SK-N-SH (cell line): ENCODE measurements at places on chromosomes 4 and X.

DNA sequence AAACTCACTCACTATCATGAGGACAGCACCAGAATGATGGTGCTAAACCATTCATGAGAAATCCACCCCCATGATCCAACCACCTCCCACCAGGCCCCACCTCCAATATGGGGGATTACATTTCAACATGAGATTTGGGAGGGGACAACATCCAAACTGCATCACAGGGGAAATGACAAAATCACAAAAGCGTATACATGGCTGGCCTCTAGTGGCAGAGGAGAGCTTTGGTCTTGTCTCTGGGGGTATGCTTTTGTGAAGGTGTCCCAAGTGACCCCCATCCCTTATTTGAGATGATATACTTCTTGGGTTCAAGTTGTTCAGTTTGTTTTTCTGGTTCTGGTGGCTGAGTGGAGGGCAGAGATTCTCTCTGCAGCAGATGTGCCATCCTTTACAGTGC, 8.5 kb upstream of the SETD7 start:
- peaks cover 4% of the 10 kb centered on the region; the same call in 1 of the 2 replicates for H3K4me1 ChIP-seq
- H3K27ac ChIP-seq: no peak overlapping the region
- no peaks in the 10 kb centered on the region for H3K36me3 ChIP-seq
- H3K4me3 ChIP-seq: no peak overlapping the region
- no peak for DNase-seq

GRCh38 chr4:47577779-47578553, 92.9 kb downstream of the ATP10D start:
- H3K4me3 ChIP-seq: no peak overlapping the region
- H3K4me1 ChIP-seq: no peaks in the 10 kb centered on the region
- no peak for DNase-seq
- H3K36me3 ChIP-seq: peaks cover 36% of the 10 kb centered on the region
- no peaks in the 10 kb centered on the region for H3K27me3 ChIP-seq

DNA sequence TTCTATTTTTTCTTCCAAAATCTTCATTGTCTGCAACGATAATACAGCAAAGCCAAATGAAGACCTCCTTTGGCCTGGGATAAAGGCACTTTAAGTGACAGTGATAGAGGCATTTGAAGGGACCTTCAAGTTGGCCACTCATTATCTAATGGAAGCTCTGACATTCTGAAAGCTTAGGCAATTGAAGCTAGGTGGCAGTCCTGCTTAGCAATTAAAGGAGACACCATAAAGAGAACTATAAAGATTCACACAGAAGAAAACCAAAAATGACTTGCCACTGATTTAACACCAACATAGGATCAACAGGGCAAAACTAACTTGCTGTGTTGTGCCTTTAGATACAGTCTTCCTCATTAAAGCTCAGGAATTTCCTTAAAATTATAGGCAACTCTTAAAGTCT, 103.3 kb upstream of the TSPAN7 start:
- no peak overlapping the region for H3K27ac ChIP-seq
- no peak overlapping the region for H3K4me3 ChIP-seq
- H3K4me1 ChIP-seq: no peaks in the 10 kb centered on the region

GRCh38 chr4:53476232-53477037, 99.0 kb downstream of the FIP1L1 start:
- peak overlapping the region; percentile 95 for H3K27ac ChIP-seq
- no peaks in the 10 kb centered on the region for H3K27me3 ChIP-seq
- H3K4me1 ChIP-seq: peaks cover 9% of the 10 kb centered on the region
- no peak overlapping the region for H3K4me3 ChIP-seq
- H3K36me3 ChIP-seq: no peaks in the 10 kb centered on the region

- H3K4me1 ChIP-seq: no peaks in the 10 kb centered on the region
- no peaks in the 10 kb centered on the region for H3K36me3 ChIP-seq
- H3K27ac ChIP-seq: no peak overlapping the region
- no peaks in the 10 kb centered on the region; the same call in 1 of the 2 replicates for H3K27me3 ChIP-seq
Observed at GRCh38 chr4:15899511-15899910, 39.0 kb downstream of the FGFBP1 start.

- DNase-seq: no peak
- no peaks in the 10 kb centered on the region for H3K27me3 ChIP-seq
- H3K4me1 ChIP-seq: peaks cover 3% of the 10 kb centered on the region; the same call in 1 of the 2 replicates
- no peak overlapping the region for H3K27ac ChIP-seq
Observed at GRCh38 chr4:153532636-153533035, 66.5 kb downstream of the TMEM131L start.

DNA sequence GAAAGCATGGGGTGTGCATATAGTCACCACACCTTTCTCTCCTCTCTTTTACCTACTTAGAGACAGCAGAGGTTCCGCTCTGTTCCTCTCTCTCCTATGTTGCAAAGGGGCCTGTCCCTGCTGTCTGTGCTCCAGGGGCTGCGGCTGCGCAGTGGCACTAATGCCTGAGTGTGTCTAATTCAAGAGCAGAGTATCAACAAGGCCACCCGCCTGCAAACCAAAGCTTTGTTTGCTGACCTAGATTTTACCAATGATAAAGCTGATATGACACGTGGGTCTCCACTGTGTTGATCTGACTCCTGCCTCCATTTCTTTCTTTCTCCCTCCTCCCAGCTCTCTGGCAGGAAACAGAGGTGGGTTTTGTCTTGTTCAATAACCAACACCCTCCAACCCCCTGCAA, 74.9 kb downstream of the NSG1 start:
- H3K27me3 ChIP-seq: no peaks in the 10 kb centered on the region
- H3K36me3 ChIP-seq: peaks cover 32% of the 10 kb centered on the region
- H3K27ac ChIP-seq: peak overlapping the region; percentile 90; the same call in 1 of the 2 replicates
- no peak overlapping the region for H3K4me3 ChIP-seq
- DNase-seq: peak; percentile 65

GRCh38 chrX:19875050-19875431, 12.4 kb downstream of the SH3KBP1 start:
- no peak overlapping the region for H3K4me3 ChIP-seq
- no peak overlapping the region for H3K27ac ChIP-seq
- DNase-seq: no peak
- H3K4me1 ChIP-seq: peaks cover 3% of the 10 kb centered on the region; the same call in 1 of the 2 replicates
- H3K36me3 ChIP-seq: no peaks in the 10 kb centered on the region

- no peaks in the 10 kb centered on the region for H3K36me3 ChIP-seq
- no peak overlapping the region for H3K27ac ChIP-seq
- peaks cover 47% of the 10 kb centered on the region for H3K27me3 ChIP-seq
- H3K4me3 ChIP-seq: no peak overlapping the region
- DNase-seq: peak; percentile 53
Observed at GRCh38 chrX:71910986-71911730, 513 bp downstream of the NHSL2 start.

DNA sequence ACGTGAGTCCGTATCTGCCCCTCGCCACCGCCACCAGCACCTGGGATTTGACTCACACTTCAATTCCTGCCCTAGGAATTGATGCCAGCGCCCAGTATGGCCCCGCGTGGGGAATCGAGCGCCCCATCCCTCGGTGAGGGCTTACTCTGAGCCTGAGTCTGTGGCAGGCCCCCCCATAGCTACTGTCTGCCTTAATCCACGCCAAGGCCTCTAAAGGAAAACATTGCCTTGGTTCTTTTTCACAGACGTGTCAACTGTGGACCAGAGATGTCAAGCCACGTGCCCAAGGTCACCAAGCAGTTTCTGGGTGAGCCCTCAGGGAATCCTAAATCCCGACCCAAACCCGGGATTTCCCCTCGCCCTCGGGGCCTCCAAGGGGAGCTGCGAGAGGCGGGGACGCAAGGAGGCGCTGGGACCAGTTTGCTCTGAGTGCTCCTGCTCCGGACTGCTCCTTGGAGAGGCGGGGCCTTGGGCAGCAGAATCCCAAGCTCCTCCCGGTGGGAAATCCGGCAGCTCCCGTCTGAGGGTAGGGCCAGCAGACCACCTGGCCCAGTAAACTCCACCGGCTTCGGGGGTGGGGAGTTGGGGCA, 12.9 kb downstream of the MSX1 start:
- no peaks in the 10 kb centered on the region for H3K4me1 ChIP-seq
- H3K27ac ChIP-seq: no peak overlapping the region
- H3K27me3 ChIP-seq: peaks cover 82% of the 10 kb centered on the region
- no peak overlapping the region for H3K4me3 ChIP-seq
- DNase-seq: no peak

- H3K4me1 ChIP-seq: peaks cover 14% of the 10 kb centered on the region; the same call in 1 of the 2 replicates
- H3K36me3 ChIP-seq: no peaks in the 10 kb centered on the region
- H3K4me3 ChIP-seq: no peak overlapping the region
Observed at GRCh38 chrX:31545726-31546125, 473.9 kb upstream of the FTHL17 start.

DNA sequence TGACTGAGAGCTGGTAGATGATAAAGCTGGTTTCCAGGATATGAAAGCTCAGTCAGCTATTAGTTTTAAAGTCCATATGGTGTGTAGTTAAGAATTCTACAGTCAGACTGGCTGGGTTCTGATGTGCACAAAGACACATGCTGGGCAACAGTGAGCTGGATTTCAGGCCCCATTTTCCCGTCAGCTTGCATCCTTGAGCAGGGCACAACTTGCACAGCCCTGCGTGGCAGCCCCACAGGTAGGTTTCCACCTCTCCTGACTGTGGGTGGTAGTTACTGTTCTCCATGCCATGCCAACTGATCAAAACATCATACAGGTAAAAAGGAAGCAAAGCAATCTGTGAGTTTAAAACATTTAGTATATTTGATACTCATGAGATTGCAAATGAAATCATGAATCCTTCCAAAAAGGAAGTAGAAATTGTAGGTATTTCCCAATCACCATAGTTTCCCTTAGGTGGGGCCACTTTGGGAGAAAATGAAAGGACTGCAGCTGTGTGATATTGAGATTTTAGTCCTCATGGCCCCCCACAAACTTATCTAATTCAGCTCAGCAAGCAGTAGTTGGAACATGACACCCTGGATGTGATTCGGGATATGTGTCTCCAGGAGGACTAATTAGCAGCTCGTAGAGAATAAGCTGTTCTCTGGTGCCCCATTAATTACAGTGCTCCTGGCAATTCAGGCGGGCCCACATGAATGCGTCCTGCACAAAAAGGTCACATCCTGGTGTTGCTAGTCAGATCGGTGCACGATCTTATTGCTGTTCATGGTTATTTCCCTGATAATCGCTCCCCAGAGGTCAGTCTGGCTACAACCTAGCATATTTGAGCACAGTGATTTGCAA, 42.4 kb upstream of the NOCT start:
- no peaks in the 10 kb centered on the region for H3K27me3 ChIP-seq
- DNase-seq: no peak
- no peaks in the 10 kb centered on the region for H3K36me3 ChIP-seq
- H3K27ac ChIP-seq: no peak overlapping the region

GRCh38 chr4:89549907-89550306, 242.3 kb upstream of the GPRIN3 start:
- H3K36me3 ChIP-seq: no peaks in the 10 kb centered on the region
- no peaks in the 10 kb centered on the region for H3K27me3 ChIP-seq
- no peaks in the 10 kb centered on the region for H3K4me1 ChIP-seq
- H3K27ac ChIP-seq: no peak overlapping the region

- H3K4me1 ChIP-seq: no peaks in the 10 kb centered on the region; the same call in 1 of the 2 replicates
- peak; percentile 40 for DNase-seq
- no peaks in the 10 kb centered on the region for H3K36me3 ChIP-seq
- no peak overlapping the region for H3K27ac ChIP-seq
- H3K27me3 ChIP-seq: no peaks in the 10 kb centered on the region; the same call in 1 of the 2 replicates
Observed at GRCh38 chrX:107226757-107227156, 20.3 kb downstream of the DNAAF6 start.

DNA sequence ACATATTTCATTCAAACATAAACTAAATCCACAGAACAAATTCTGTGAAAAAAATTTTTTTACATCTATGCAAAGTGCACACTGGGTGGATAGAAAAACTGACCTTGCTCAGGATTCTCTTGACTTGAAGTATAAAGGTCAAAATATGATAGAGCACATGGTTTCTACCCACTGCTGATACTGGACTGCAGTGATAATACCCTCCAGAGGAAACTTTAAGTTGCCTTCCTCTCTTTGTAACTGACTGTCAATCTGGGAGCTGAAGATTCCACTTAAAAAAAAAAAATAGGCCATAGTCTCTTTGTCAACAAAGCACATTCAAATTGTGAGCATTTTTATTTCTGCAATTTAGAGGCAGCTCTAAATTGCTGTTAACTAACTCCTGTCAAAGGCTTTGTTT, 3.2 kb upstream of the AMMECR1 start:
- no peaks in the 10 kb centered on the region for H3K27me3 ChIP-seq
- H3K27ac ChIP-seq: no peak overlapping the region
- no peak overlapping the region for H3K4me3 ChIP-seq
- no peaks in the 10 kb centered on the region for H3K36me3 ChIP-seq
- DNase-seq: no peak

DNA sequence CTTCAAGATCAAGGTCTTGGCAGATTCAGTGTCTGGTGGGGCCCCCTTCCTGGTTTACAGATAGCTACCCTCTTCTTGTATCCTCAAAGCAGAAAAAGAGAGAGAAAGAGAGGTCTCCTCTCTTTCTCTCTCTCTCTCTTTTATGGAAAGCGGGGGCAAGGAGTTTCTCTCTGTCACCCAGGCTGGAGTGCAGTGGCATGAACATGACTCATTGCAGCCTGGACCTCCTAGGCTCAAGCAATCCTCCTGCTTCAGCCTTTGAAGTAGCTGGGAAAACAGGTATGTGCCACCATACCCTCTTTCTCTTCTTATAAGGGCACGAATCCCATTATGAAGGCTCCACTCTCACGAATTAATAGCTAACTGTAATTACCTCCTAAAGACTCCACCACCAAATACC, 20.2 kb downstream of the RAB9B start:
- DNase-seq: no peak
- H3K4me1 ChIP-seq: no peaks in the 10 kb centered on the region
- no peaks in the 10 kb centered on the region for H3K36me3 ChIP-seq
- H3K27ac ChIP-seq: no peak overlapping the region

DNA sequence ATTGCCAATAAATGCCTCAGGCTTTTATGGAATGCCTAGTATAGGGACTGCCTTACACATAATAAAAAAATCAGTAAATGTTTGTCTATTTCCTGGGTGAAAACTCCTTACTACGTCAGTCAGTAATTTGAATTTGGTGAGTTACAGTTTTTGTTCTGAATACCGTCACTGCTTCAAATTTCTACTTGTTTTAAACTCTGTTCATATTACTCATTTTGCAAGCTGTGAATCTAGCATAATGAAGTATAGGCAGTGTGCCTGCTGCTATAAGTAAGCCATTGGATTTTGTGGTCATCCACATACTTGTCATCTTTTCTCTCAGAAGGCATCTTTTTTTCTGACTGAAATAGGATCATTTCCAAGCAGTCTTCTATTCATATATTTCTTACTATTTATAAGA, 43.1 kb downstream of the SYNPO2 start:
- H3K27ac ChIP-seq: no peak overlapping the region
- DNase-seq: no peak
- peaks cover 20% of the 10 kb centered on the region for H3K4me1 ChIP-seq
- H3K4me3 ChIP-seq: no peak overlapping the region
- H3K27me3 ChIP-seq: no peaks in the 10 kb centered on the region

GRCh38 chrX:39953879-39954278, 143.9 kb downstream of the BCOR start:
- no peaks in the 10 kb centered on the region for H3K4me1 ChIP-seq

DNA sequence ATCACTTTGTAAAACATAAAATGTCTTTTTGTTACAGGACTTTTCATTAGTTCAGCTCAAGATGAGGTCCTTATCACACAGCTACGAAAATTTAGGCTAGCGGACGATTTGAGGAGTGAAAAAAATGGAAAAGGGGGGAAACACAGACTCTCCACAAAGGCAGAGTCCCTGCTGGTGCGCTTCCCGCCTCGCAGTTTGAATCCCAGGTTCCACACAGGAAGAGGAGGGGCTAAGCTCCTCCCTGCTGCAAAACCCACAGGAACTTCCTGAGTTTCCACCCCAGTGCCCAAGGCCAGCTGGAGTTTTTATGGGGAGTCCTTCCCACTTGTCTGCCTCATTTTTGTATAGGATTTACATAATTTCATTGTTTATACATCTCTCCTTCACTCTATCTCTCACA, 11.2 kb downstream of the ADAM29 start:
- H3K4me3 ChIP-seq: no peak overlapping the region
- no peak for DNase-seq
- no peaks in the 10 kb centered on the region for H3K4me1 ChIP-seq
- no peaks in the 10 kb centered on the region for H3K36me3 ChIP-seq
